ENCODE measurements at places on chromosomes 6 and 20.

- no peak for DNase-seq
Measured at GRCh38 chr6:123064038-123064437, 68.0 kb downstream of the CLVS2 start.

DNA sequence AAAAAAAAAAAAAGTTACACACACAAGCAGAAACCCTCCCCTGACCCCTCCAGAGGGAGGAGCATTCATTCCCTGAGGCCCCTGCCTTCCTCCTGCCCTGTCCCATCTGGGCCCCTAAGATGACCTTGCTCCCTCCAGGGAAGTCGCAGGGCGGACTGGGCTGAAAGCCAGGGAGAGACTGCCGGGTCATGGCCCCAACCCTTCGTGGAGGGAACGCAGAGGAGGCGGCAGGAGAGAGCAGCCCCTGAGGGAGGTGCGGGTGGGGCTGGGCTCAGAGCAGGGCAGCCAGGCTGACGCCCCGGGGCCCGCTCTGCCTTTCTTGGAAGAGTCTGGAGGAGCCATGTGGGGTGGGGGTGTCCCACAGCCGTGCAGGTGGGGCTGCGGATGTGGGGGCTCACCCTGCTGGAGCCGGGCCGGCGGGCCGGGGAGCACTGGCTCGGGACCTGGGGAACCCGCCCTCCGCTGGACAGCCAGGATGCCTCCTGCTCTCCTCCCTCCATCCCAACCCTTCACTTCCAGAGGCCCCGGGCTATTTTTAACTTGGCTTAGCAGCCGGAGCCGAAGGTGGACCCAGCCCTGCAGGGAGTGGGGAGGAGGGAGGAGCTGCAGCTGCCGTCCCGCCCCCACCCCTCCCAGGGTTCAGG, 15.0 kb upstream of the ABHD16B start:
- DNase-seq = no peak

GRCh38 chr6:99013145-99013544, 65.4 kb upstream of the FBXL4 start:
- no peak for DNase-seq

DNA sequence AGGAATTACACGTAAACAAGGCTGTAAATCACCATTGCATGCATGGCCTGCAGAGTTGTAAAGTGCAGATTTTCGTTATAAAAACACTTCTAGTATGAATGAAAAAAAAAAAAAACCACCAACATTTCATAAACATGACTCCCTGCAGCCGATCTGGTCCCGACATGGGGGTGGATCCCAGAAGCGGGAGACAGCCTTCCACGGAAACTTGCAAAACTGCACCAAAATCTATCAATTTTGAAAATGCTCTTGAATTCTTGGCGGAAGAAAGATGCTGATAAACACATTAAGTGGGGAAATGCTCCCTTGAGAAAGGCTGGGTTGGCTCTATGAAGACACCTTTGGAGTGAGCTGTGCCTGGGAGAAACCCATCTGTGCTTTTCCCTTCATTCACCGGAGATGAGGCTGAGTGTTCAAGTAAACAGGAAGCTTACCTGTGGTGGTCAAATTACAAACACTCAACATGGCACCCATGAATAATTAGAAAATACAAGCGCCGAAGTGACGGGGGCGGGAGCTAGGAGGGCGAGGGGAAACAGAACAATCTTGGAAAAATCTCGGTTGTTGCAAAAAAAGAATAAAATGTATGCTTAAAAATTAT, 845 bp upstream of the ANKRD60 start:
- no peak for DNase-seq

GRCh38 chr20:50195524-50196120, 5.0 kb downstream of the CEBPB start:
- no peak for DNase-seq

GRCh38 chr6:21284706-21285105, 308.8 kb upstream of the SOX4 start:
- DNase-seq = no peak

- no peak for DNase-seq
Measured at GRCh38 chr20:54132612-54133433, 41.0 kb downstream of the CYP24A1 start.

- no peak for DNase-seq
Measured at GRCh38 chr20:24828992-24829648, 119.9 kb upstream of the CST7 start.

- no peak for DNase-seq
Measured at GRCh38 chr6:163605385-163606097, 191.0 kb downstream of the QKI start.
